MV-4-11 (cell line): ENCODE measurements at places on chromosomes 3 and 15.

DNA sequence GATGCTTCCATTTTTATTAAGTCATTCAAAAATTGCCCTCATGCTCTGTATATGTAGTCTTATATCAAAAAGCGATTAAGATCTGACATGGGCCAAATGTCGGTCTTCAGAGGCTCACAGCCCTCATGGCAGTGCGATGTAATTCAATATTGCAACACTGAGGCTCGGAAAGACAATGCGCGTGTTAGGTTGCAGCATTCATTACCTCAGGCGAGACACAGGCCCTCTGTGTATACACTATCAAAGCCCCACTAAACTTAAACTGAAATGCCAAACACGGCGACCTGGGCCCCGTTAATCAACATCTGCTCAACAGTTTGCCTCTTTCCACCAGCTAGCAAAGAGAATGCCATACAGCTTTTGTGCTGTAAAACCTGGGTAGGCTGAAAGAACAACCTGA, 413.4 kb downstream of the ERC2 start:
- DNase-seq = no peak

GRCh38 chr3:98140531-98140930, 6.7 kb upstream of the OR5H14 start:
- no peak for DNase-seq

- no peak for DNase-seq
These were observed 137.1 kb upstream of the TSC22D2 start for GRCh38 chr3:150270883-150271590.

- DNase-seq = no peak
These were observed 4.1 kb upstream of the RTP1 start for GRCh38 chr3:187193181-187193580.

GRCh38 chr3:50806806-50807205, 132.1 kb downstream of the DOCK3 start:
- DNase-seq = no peak

DNA sequence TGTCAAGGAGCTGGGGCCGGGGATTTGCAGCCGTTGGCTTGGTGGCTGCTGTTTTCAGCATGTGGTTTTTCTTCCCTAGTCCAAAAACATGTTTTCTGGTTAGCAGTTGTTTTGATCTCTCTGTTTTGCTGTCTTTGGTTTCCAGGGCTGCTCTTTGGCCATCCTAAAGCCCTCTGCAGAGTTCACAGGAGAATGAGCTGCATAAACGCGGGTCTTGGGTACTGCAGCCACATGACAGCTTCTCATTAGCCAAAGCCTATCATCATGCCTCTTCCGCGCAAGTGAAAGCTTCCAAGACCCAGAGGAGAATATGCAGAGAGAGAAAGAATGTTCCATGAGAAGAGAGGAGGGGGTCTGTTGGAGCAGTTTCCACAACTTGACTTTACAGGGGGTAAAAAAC, 138.5 kb downstream of the NTRK3 start:
- DNase-seq = no peak

DNA sequence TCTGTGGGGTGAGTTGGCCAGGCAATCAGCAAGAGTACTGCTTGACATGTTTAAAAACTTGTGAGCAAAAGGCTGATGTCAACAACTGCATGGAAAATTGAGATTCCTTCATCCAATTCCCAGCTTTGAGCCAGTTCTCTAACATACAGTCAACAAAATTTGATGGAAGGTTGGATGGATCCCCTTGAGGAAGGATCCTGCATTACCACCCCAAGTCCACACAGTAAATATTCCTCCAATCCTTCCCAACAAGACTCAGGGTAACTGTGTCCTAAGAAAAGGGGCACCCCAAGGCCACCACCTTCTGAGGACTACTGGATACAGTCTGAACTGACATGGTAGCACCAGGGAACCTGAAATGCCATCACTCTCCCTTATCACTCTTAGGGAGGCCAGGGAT, 15.1 kb downstream of the GLB1 start:
- DNase-seq = no peak
